Stimulated activated CD4-positive, alpha-beta T cell treated with anti-CD3 and anti-CD28 coated beads, Interleukin-1b, Interleukin-23, amount 100 ng/mL, for 4 hours (primary cell): ENCODE measurements at places on chromosomes 2 and 18.

GRCh38 chr2:152198499-152198898, 22.9 kb upstream of the STAM2 start:
- no peak for DNase-seq

DNA sequence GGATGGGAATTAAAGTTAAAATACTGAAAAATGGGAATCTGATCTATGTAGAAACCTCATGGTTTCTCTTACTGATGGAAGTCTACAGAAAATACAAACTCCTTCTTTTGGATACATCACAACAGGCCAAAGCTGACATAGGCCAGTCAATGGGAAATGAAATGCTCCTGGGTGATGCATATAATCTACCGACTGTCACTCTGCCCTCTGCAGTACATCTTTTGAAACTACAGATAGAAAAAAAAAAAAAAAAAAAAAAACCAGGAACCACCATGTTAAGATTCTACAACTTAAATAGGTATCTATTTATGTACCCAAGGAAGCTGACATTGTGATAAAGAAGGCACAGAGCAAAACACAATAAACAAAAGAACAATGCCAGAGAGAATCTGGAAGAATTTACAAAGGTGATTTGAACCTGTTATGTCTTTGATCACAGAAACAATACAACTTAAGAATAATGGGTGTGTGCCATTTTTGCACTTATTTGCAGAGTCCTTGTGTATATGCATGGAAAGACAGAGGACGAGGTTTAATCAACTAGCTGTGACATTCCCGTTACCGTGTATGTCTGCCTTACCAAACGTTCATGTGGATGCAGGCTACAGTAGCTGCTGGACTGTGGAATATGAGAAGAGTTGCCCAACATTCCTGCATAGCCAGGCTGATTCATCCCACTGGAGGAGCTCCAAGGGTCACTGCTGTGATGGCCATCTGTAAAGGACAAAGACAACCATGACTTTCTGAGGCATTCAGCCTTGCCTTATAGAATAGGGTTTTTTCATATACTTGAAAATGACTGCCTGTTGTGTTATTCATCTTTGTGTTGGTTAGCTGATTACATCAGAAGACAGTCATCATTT, 312.7 kb downstream of the TCF4 start:
- DNase-seq = no peak

DNA sequence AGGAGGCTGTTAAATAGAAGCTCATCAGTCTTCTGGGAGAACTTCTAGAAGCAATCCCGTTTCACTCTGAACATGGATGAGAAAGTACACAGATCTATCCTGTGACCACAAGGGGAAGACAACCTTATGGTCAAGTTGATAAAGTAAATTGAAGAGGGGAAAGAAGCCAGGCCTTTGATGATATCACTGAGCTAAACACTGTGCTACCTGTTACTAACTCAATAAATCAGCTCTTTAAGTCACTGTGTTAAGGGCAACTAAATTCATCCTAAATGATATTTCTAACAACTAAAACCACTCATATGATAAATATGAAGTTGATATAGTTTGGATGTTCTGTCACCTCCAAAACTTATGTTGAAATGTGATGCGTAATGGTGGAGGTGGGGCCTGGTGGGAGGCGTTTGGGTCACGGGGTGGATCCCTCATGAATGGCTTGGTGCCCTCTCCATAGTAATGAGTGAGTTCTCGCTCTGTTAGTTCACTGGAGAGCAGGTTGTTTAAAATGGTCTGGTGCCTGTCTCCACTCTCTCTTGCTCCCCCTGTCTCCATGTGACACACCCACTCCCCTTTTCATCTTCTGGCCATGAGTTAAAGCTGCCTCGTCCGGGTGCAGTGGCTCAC, 23.6 kb downstream of the OLA1 start:
- DNase-seq = no peak

- DNase-seq = no peak
Measured at GRCh38 chr2:186303091-186303490, 183.0 kb upstream of the ZC3H15 start.

DNA sequence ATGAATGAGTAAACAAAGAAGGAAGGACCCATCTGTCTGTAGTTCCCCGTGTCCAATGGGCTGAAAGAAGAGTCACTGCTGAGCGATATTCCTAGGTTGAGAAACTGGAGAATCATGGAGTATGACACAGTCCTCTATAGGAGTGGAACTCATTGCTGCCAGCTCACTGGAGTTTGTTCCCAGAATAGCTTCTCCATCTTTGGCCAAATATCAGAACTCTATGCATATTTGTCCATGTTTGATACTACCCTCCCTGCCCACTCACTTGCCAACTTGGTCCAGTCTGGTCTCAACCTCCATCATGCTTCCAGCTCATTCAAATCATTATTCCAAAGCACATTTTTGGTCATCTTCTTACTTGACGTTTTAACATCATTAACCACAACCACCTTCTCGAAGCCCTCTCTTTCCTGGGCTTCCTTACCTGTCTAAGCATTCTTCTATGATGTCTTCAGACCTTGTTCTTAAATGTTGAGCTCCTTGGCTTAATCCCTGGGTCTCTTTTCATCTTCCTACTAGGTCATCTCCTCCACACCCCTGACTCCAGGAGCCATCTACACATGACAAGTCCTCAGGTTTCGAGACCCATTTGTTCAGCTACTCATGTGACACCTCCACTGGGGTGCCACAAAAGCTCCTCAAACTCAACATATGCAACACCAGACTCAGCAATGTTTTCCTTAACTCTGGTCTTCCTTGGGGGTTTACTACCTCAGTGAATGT, 221.6 kb downstream of the MYCN start:
- DNase-seq = no peak

DNA sequence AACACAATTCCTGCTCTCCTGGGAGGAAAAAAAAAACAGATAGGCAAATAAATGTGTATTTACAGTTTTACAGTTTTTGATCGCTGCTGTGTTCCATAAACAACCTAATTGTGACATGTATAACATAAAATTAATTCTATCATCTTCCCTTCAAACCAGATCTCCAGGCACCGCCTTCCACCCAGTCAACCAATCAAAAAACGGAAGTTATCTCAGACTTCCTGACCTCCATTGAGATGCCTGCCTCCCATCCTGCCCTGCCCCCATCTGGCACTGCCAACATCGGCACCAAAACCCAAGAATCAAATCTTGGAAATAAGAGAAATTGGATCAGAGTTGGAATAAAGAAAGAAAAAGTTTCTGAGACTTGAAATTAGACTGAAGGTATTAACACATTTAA, 3.1 kb upstream of the RIOK3 start:
- no peak for DNase-seq

- no peak for DNase-seq
Measured at GRCh38 chr2:1482981-1483380, 69.7 kb downstream of the TPO start.

DNA sequence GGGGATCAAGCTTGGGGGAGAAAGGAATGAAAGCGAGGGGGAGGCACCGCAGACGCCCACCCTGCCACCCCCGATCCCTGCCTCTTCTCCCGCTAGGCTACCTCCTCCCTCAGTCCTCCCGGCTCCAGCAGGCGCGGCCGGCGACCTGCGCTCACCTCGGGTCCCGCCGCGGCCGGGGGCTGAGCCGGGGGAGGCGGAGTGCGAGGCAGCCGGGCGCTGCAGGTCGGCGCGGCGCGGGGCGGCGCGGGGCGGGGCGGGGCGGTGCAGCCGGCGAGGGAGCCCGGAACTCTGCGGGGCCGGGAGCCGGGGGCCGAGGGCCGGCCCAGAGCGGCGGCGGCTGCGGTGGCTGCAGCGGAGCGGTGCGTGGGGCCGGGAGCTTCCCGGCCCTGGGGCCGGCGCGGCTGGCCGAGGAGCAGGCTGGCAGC, 477 bp downstream of the ACVR1 start:
- peak; percentile 30 for DNase-seq

GRCh38 chr2:23100406-23100805, 284.6 kb upstream of the KLHL29 start:
- DNase-seq = no peak

DNA sequence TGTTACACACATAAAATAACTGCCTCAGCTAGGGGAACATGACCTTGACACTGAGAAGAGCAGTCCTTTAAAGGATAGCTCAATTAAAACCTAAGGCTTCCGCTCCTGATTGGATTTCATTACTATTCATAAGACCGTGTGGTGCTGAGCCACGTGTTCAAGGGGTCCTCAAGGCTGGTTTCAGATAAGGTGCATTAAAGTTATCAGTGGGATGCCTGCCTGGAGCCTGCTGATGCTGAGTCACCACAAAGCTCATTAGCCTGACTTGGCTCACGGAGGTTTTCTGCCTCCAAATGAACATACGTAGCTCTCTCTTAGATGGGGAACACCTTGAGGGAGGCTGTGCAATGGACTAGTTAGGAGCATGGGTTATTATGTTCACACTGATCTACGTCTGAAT, 518.9 kb downstream of the TDRD15 start:
- no peak for DNase-seq

DNA sequence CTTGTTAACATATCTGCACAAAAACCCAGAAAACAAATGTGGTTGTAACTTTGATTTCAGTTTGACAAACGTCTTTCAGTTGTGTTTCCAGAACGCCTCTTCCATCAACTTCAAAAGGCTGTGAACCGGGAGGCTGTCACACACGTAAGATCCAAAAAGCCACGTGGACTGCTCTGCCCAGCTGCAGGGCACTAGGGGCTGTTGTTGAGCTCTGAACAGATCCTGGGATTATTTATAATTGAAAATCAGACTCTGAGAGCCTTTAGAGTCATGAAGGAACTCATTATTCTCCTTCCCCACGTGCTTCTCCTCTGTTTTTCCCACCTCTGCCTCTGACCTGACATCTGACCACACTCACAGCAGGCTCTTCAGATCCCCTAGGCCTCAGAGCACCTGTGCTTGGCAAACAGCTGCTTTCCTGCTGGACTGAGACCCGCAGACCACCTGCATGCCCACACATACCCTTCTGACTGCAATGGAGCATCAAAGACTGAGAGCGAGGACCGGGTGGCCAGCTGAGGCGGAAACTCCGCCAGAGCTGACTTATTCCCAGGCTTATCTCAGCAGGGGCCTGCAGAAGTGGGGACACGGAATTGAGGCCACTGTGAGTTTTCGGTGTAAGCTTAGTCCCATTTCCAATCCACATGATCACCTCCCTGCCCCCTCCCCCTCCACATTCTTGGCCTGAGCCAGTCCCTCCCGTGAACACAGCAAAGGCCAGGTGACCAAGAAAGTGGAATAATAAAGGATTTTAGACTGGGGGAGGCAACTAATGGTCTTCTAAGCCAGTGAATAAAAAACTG, 114.8 kb downstream of the ATL2 start:
- DNase-seq = no peak

DNA sequence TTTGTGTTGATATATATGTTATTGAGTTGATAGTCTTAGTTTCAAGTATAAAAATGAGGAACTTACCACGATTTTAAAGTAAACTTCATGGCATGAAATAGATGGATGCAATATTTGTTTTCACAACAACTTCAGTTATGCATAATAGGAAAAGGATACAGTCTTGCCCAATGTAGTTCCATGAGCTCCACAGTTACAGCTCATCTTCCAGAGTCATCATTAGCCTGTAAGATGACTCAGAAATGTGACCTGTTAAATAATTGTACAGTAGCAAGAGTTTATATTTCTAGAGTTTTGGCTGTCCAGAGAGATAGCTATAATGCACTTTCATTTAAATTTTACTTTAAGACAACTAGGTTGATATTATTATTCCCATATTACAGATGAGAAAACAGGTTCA, 80.9 kb upstream of the ARHGAP28 start:
- DNase-seq = no peak

GRCh38 chr18:57716549-57716948, 86.6 kb downstream of the ATP8B1 start:
- no peak for DNase-seq

- DNase-seq = no peak
Measured at GRCh38 chr18:3266062-3266608, 4.2 kb downstream of the MYL12B start.

- no peak for DNase-seq
Measured at GRCh38 chr2:11175293-11175795, 20.1 kb downstream of the SLC66A3 start.

- DNase-seq = no peak
Measured at GRCh38 chr2:221610675-221611074, 38.6 kb upstream of the EPHA4 start.

GRCh38 chr2:233814056-233814835, 36.1 kb downstream of the MROH2A start:
- DNase-seq = no peak

- DNase-seq = no peak
Measured at GRCh38 chr2:71609958-71610357, 156.6 kb downstream of the DYSF start.

DNA sequence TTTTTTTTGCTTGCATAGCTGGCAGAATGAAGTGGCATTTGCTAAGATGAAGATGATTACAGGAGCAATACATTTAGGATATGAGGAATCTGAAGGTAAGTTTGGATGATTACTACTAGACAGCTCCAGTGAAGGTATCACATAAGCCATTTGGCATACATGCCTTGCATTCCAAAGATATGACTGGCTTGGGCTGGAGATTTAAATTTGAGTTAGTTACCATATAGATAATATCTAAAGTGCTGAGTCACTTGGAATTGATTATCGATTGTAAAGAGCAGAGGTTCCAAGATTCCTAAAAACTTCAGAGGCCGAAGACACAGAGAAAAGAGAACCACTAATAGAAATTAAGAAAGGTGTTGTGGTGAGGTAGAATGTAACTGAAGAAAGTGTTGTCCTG, 1026.4 kb downstream of the DSC3 start:
- no peak for DNase-seq

DNA sequence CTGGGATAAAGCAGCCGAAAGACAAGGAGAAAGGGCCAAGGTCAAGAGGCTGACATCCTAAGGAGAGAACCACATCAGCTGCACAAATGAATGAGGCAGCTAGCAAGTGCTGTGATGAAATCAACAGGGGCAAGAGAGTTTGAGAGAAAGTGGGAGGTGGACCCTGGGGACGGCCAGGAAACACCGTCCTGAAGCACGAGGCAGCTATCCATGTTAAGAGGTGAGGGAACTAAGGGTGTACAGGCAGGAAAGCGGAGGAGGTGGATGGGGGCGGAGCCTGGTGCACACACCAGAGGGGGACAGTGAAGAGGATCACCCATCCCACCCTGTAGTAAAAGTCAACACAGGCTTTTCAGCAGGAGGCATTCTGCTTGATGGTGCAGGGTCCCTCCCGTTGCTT, 52.4 kb downstream of the HDLBP start:
- no peak for DNase-seq

- DNase-seq = peak; percentile 11
Measured at GRCh38 chr2:1546023-1546591, 132.8 kb downstream of the TPO start.

GRCh38 chr2:22454826-22455485, 930.0 kb upstream of the KLHL29 start:
- no peak for DNase-seq

GRCh38 chr2:71702971-71703898, 249.9 kb downstream of the DYSF start:
- no peak for DNase-seq

DNA sequence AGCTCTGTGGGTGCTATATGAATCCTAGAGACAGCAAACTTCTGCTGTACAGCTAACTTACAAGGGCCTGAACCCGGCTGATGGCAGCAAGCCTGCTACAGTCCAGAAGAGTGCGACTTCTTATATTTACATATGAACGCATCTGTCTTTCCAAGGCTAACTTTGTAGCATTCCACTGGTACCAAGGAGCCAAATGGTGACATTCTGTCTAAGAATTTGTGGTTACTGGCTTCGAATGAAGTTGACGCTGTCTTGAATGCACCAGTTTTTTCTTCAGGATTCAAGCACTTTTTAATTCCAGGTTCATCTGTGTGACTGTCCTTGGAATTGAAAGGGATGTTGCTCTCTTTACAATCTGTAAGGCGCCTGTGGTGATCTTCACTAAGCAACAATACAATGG, 42.4 kb downstream of the THUMPD2 start:
- no peak for DNase-seq

GRCh38 chr2:201411421-201411820, 39.8 kb downstream of the TRAK2 start:
- DNase-seq = no peak
